OCI-LY7 (cell line): ENCODE measurements at places on chromosomes 7 and 10. TPM values are rescaled to one million over a fixed set of nuclear protein-coding genes. Genes with fewer than 3 reads are reported as not detected.

DNA sequence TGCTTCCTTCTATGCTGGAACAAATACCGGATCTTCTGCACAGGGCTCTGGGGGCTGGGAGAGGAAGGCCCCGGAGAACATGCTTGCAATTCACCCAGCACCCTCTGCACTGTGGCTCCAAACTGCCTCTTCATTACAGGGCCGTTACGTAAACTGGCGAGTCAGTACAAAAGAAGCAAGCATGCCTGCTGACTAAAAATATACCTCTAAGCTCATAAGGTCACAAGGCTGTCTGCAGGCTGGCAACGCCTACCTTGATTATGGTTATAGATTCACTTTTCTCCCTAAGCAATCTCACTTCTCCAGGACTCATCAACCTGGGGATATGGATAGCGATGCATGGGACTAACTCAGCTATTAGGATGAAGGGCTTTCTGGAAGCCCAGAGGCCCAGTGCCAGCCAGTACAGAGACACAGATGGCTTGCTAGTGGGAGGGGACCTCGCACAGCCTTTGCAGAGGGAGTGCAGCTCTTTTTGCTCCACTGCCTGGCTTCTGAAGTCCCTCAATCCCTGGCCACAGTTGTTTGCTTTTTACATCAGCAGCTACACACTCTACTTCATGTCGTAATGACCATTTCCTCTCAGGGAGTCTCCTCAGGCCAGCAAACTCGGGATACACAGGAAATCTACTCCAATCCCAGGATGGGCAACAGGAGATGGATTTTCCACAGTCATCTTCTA is 96.1 kb downstream of the SH3PXD2A start:
- DNase-seq: peak; percentile 43

DNA sequence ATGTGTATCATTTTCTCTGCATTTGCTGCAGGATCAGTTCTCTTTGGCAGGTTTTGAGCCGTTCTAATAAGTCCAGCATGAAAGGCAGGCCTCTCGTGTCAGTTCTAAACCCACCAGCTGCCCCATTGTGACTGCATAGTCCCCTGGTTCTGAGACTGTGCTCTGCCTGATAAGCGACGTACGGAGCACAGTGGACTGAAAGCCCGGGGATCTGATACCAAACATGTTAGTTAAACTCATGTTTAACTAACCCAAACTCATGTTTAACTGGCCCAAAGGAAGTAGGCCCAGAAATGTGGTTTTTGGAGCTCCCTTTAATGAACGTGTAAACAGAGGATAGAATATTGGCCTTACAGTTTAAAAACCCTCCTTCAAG is 98.0 kb upstream of the PDCD4 start:
- no peak for DNase-seq

- no peak for DNase-seq
Observed at GRCh38 chr10:37763132-37763531, 94.3 kb downstream of the ZNF248 start.

DNA sequence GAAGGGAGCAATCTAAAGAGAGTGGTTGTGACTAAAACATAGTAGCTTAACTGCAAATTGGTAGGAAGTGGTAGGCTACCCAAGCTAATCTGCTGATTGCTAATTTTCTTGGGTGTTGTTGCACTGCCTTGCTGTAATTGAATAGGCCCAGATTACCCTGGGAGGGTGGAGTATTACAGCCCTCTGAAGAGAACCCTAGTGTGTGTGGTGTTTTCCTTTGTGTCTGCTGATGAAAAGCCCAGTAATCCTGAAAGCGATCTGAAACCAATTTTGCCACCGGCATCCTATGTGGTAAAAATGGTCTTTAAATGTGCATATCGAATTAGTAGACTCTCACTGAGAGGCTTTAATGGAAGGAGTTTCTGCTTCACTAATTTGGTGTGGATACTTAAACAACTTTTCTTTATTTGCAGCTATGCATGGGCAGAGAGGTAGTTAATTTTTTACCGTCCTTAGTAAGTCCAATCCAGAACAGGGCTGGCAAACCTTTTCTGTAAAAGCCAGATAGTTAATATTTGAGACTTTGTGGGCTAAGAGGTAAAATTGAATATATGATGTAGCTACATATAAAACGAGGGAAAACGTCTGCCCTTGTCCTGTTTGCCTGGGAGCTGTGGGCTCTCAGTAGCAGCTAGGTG is 92.5 kb downstream of the CSTF2T start:
- DNase-seq: no peak

DNA sequence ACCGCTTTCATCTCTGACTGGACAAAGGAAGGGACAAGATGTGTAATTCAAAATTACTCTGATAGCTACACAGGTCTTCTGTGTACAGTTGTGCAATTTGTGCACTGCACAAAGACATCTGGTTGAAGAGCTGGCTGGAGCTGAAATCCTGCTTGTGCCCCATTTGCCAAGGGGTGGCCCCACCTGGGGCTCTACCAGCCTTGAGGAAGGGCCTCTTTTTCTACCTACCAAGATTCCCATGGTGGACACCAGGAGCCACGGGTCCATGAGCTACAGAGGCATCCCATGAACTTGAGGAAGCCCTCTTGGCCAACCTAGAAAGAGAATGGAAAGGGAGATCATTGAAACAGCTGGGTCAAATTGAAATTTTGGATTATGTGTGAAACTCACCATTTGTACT is 43.2 kb downstream of the HHEX start:
- DNase-seq: no peak

Gene PTN
- not detected in 2 replicates for total RNA-seq

GRCh38 chr10:18486438-18486837 is 164.9 kb downstream of the NSUN6 start:
- no peak for DNase-seq

Gene HOXA7
- total RNA-seq: 0.42 and 1.2 TPM in 2 replicates

- DNase-seq: no peak
Observed at GRCh38 chr10:79434821-79435251, 10.6 kb downstream of the ZCCHC24 start.

GRCh38 chr10:18122753-18123152 is 17.5 kb upstream of the CACNB2 start:
- no peak for DNase-seq

Gene ATOH7
- 0.21 TPM in 1 of 2 replicates, not detected in the other for total RNA-seq

DNA sequence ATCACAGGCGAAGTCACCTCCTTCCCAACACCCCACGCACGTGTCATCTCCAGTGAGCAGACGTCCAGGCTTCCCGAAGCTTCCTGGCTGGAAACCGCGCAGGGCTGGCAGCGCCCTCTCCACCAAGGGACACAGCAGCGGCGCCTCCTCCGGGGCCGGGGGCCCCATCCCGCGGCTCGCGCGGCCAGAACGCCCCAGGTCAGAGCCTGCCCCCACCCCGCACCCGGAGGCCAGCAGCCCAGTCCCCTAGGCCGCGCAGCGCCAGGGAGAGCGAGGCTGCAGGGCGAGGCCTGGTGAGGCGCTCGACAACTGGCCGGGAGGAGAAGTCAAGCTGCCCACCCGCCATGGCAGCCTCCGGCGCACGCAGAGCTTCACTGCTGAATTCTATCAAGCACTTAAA is 247.0 kb downstream of the SEMA3D start:
- DNase-seq: no peak

DNA sequence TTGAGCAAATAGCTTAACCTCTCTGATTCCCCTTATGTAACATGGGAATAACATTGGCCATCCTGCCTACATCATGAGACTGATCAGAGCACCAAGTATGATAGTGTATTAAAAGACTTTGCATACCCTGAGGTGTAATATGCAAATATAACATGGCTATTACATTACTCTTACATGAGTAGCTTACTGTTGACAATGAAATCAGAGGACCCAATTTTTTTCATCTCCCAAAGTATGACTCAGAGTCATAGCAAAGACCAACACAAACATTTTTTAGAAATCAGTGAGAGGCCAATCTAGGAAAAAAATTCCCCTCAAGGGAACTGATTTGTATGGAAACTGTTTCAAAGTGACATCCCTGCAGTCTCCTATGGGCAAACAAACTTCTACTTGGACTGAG is 47.0 kb upstream of the TMEM140 start:
- DNase-seq: no peak

Gene IPMK
- 9.5 and 10.0 TPM in 2 replicates for total RNA-seq
